ENCODE measurements at places on chromosomes 16 and 17.

DNA sequence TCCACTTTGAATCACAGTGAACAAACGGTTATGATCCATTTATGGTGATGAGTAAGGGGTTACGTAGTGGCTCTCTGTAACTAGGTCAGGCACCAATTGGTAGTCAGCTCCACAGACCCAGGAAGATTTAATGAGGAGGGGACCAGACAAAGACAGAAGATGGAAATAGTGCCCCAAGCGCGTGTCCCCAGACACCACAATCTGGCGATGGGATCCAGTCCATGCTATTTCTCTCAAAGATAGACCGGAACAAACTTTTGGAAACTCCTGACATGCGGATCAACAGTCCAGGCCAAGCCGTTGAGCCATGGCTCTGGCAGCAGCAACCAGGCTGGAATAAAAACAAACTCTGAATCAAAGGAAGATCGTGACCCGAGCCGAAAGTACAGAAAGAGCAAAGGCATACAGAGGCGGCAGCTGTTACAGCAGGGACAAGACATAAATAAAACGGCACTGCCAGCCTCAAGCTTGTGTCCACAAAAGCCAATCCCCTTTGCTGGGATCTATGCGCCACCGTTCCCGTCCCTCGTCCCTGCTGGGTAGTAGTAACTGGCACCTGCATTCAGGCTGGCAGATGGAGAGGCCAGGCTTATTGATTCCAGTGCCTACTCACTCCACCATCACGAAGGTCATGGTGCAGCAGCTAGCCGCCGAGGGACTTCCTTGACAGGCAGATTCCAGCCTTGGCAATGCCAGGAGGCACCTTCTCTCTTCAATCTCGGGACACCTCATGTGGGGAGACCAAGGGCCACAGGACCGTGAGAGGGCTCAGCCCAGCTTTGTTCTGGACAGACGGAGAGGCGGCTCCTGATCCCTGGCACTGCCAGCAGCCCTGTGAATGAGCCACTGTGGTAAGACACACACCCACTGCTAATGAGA, 50.2 kb downstream of the CDH11 start:
- no peak for DNase-seq

DNA sequence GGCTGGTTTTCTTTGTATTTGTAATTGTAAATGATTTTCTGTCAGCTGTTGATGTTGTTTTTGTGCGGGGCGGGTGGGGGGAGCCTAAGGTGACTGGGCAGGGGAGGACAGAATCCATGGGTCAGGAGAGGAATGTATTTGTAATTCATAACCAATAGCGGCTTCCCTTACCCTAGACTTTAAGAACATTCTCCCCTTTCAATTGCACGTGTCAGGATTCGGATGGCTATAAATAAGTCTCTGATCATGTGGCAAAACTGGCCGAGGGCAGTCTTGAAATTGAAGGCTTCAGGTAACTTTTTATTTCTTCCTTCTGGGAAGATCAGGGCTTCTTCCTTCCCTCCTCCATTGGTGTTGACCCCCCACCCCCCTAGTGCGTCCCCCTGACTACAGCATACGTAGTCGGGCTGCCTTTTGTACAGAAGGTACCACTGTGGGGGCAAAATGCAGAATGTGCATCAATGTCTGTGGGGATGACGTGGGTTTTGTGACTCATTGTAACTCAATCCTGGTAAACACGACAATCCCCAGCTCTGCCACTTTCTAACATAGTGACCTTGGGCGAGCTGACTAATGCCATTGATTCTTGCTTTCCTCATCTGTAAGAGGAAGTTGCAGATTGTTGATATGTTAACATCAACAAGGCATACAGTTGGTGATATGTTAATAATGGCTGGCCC, 16.2 kb downstream of the MARCHF10 start:
- no peak for DNase-seq

- DNase-seq: no peak
These were observed 35.0 kb downstream of the SNX29 start for GRCh38 chr16:12011565-12011964.

DNA sequence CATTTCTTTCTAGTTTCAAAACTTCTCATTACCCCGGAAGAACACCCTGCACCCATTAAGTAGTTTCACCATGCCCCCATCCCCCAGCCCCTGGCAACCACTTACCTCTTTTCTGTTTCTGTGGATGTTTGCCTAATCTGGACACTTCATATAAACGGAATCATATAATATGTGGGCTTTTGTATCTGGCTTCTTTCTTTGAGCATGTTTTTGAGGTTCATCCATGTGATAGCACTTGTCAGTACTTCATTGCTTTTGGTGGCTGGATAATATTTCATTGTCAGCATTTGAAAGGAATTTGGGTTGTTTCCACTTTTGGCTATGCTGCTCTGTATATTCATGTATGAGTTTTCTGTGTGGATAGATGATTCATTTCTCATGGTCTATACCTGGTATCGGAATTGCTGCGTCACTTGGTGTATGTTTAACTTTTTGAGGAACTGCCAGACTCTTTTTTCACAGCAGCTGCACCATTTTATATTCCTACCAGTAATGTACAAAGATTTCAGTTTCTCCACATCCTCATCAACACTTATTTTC, 30.0 kb upstream of the SLC5A10 start:
- DNase-seq: no peak

DNA sequence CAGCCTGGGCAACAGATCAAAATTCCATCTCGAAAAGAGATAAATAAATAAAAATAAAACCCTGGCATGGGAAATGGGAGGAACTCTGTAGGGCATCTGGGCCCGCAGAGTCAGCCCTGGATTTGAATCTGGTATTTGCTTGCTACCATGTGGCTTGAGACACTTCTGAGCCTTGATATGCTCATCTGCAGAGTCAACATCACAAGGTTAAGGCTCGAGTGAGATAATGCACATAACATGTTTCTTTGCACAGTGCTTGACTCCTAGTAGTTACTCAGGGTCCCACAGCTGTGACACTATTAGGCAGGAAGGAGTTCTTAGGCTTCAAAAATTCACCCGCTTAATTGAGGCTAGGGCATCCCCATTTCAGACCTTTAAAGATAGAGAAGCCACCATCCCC, 21.3 kb downstream of the CDK5RAP3 start:
- DNase-seq: no peak

DNA sequence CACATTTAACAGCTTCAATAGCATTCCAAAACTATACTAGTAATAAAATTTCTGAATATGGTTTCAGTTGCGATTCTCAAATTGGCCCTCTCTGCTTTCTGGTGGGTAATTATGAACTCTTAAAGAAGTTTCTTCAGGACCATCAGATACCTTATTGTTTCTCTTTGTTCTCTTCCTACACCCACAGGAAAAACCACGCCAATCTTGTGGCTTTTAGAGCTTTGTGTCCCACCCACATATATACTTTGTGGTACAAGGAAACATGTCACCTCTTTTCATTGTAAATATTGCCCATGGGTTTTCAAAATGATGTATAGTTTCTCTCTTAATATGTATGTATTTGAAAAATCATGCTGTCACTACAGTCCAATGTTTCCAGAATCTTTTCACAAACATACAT, 12.1 kb downstream of the ABCA9 start:
- DNase-seq: no peak

DNA sequence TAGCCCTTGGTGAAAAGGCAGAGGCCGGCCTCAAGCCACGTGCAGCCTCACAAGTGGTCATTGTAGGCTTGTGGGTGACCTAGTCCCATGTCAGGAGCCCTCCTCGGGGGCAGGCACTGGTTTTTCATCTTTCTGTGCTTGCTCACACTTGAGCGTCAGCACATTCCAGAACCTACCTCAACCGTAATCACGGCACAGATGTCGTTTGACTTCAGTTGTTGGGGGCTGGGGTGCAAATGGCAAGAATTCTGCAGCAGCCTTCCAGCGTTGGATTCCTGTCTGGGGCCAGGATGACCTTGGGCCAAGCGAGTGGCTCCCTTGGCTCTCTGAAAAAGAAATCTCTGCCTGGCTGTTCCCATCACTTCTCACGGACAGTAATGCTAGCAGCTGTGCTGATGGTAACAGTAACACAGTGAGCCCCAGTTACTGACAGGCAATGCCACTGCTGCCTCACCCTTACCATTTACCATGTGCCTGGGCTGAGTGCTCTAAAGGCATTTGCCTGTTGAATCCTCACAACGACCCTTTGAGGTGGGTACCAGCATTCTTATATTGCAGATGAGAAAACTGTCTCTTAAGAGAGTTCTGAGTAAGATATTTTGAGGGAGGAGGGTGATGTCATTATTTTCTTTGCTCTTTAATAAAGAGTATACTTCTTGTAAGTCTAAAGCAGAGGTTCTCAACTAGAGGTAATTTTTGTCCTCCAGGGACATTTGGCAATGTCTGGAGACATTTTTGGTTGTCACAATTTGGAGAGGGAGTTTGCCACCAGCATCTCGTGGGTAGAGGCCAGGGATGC, 46.5 kb downstream of the KSR1 start:
- no peak for DNase-seq

GRCh38 chr16:81837312-81837751, 58.2 kb downstream of the PLCG2 start:
- no peak for DNase-seq

GRCh38 chr16:10822702-10823101, 4.1 kb upstream of the TVP23A start:
- no peak for DNase-seq

GRCh38 chr16:66979011-66979717, 9.2 kb upstream of the CES4A start:
- DNase-seq: no peak

GRCh38 chr17:12898110-12898509, 108.8 kb downstream of the ARHGAP44 start:
- DNase-seq: no peak

DNA sequence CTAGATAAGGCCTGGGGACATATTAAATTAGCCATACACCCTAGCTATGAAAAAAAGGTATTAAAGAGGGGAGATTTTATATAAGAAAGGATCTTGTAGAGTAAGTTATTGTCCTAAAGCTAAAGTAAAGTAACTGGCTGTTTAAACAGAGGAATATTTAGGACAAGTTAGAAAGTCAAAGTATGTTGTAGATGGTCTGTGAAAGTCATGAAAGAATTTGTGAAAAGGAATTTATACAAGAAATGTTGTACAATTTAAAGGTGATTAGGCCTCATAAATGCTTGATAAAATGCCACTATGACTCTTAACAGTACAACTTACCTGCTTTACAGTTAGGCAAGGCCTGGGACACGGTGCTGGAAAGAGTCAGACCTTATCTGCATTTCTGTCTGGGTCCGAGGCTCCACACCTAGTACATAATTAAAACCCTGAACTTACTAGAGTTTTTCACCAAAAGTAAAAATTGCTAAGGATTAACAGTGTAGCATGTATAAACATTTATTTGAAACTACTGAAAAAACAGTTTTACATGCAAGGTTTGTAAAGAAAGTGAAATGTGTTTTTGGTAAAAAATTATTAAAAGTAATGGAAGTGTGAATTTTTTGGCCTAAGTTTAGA, 445.3 kb upstream of the TOM1L1 start:
- DNase-seq: no peak

GRCh38 chr16:50267151-50267631, 840 bp downstream of the ADCY7 start:
- DNase-seq: no peak

GRCh38 chr17:53687324-53687723, 135.4 kb upstream of the KIF2B start:
- peak; percentile 21 for DNase-seq

All from NCI-H446 (cell line).